ENCODE measurements at places on chromosomes 4 and X. TPM values are rescaled to one million over a fixed set of nuclear protein-coding genes. Genes with fewer than 3 reads are reported as not detected.

- peak; percentile 48 for DNase-seq
- H3K36me3 ChIP-seq: peaks cover 5% of the 10 kb centered on the region
- peaks cover 7% of the 10 kb centered on the region for H3K4me1 ChIP-seq
- no peak overlapping the region for H3K4me3 ChIP-seq
- no peak overlapping the region for H3K27ac ChIP-seq
- H3K27me3 ChIP-seq: no peaks in the 10 kb centered on the region
Measured at GRCh38 chr4:1356181-1356998, 9.4 kb downstream of the UVSSA start.

GRCh38 chrX:101385026-101385684, 836 bp downstream of the BTK start:
- no peak overlapping the region for H3K27ac ChIP-seq
- no peak for DNase-seq
- peaks cover 26% of the 10 kb centered on the region for H3K27me3 ChIP-seq
- H3K4me3 ChIP-seq: no peak overlapping the region
- H3K36me3 ChIP-seq: no peaks in the 10 kb centered on the region

GRCh38 chr4:81314196-81314896, 99.3 kb upstream of the PRKG2 start:
- DNase-seq: peak; percentile 63
- peaks cover 15% of the 10 kb centered on the region for H3K4me1 ChIP-seq
- no peak overlapping the region for H3K4me3 ChIP-seq
- H3K27me3 ChIP-seq: no peaks in the 10 kb centered on the region

The GLOD5 gene
- total RNA-seq: not detected

DNA sequence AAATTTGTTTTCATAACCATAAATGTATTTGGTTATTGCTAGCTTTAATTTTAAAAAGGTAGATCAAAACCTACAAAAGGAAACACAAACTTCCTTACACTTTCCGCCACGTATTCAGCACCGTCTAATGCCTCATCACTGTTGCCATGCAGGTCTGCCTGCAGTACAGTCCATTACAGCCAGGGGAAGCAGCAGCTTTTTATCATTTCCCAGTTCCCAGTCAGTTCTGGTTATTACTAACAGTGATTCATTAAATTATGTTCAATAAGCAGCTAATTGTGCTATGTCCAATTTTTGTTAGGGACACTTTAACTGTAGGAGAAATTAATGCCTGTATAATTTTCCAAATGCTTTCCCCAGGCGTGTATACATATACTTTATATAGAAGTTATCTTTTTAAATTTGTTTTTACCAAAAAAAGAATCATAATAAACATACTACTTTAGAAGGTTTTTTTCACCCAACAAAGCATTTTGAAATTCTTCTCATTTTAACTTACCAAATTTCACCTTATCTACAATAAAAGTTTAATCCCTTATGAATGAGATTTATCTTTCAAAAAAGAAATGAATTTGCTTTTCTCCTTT, 93.3 kb downstream of the ANXA3 start:
- no peaks in the 10 kb centered on the region for H3K36me3 ChIP-seq
- no peaks in the 10 kb centered on the region for H3K27me3 ChIP-seq
- no peak overlapping the region for H3K27ac ChIP-seq
- DNase-seq: peak; percentile 49

DNA sequence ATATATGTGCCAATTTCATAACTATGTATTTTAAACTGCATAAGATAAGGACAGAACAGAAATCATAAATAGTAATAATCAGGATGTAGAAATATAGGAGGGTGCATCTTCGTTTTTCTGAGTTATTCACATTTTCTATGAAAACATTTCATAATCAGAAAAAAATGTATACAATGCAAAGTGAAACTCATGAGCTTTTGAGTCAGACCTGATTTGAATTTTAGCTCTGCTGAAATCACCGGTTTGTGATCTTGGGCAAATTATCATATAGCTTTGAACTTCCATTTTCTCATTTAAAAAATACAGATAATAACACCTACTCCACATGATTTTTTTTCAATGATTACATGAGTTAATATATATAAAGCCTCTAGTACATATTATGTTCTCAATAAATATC, 106.9 kb downstream of the KDR start:
- no peaks in the 10 kb centered on the region for H3K4me1 ChIP-seq
- no peaks in the 10 kb centered on the region for H3K36me3 ChIP-seq
- H3K4me3 ChIP-seq: no peak overlapping the region
- H3K27ac ChIP-seq: no peak overlapping the region
- no peak for DNase-seq

The LGI2 gene
- total RNA-seq: 0.86 TPM

GRCh38 chr4:144902614-144903013, 195.4 kb downstream of the ANAPC10 start:
- H3K27me3 ChIP-seq: no peaks in the 10 kb centered on the region
- no peaks in the 10 kb centered on the region for H3K36me3 ChIP-seq
- no peak overlapping the region for H3K4me3 ChIP-seq
- DNase-seq: no peak

- no peaks in the 10 kb centered on the region for H3K27me3 ChIP-seq
- H3K4me3 ChIP-seq: no peak overlapping the region
- no peak for DNase-seq
Measured at GRCh38 chrX:40260146-40260747, 162.5 kb upstream of the BCOR start.

DNA sequence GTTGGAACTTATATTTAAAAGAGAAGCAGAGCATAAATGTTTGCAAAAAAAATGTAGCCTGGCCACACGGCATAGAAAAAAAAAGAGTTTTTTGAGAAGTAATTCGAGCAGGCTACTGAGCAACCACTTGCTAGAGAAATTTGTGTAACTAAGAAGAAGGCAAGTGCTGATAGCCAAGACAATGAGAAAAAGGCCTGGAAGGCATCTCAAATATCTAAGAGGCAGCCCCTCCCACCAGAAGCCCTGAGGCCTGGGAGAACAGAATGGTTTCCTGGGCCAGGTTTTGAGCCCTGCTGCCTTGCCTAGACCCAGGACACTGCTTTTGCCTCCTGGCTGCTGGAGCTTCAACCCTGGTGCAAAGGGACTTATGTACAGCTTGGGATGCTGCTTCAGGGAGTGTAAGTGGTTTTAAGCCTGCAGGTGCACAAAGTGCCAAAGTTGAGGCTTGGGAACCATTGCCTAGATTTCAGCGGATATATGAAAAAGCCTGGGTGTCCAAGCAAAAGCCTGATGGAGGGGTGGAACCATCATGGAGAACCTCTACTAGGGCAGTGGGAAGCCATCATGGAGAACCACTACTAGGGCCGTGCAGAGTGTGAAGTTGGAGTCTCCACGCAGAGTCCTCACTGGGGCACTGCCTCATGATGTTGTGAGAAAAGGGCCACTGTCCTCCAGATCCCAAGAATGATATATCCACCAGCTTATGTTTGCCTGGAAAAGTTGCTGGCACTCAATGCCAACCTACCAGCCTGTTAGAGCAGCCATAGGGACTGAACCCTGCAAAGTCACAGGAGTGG, 9.7 kb downstream of the TECRL start:
- no peak overlapping the region for H3K4me3 ChIP-seq
- H3K4me1 ChIP-seq: no peaks in the 10 kb centered on the region
- no peaks in the 10 kb centered on the region for H3K36me3 ChIP-seq
- H3K27ac ChIP-seq: no peak overlapping the region
- DNase-seq: no peak
- H3K27me3 ChIP-seq: no peaks in the 10 kb centered on the region

DNA sequence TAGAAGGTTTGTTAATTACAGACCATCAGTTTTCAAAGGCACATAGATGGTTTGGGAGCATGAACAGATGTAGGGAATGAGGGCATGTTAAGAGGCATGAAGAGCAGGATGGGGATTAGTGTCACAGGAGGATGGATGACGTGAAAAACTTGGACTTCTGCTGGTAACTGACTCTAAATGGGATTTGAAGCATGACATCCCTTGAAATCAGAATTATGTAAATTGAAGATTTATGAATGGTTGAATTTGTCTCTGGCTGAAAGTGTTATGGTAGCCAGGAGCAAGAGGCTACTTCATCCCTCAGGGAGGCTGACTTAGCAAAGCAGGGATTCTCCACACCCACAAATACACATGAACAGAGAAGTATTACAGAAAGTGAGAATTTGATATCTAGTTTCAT, 454.6 kb downstream of the MAGEB5 start:
- no peak for DNase-seq
- no peaks in the 10 kb centered on the region for H3K36me3 ChIP-seq
- H3K27ac ChIP-seq: no peak overlapping the region
- H3K4me1 ChIP-seq: no peaks in the 10 kb centered on the region
- no peak overlapping the region for H3K4me3 ChIP-seq

DNA sequence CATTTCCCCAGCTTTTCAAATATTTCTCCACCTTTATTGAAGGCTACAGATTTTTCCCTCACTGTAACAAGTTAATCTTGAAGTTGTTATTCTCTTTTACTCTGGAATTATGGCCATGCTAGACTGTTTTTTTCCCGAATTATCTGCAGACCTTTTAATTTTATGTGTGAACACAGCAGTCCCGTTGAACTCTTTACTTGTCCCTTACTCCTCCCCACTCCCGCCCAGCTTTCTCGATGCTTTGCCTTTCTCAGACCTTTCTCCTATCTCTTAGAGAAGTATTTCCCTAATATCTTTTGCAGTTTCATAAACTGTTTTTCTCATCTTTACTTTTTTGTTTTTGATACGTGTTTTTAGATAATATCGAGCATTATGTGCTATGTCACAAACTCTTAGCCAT, 776 bp downstream of the CEP44 start:
- no peaks in the 10 kb centered on the region for H3K27me3 ChIP-seq
- H3K27ac ChIP-seq: peak overlapping the region; percentile 69
- no peaks in the 10 kb centered on the region for H3K4me1 ChIP-seq
- H3K36me3 ChIP-seq: peaks cover 22% of the 10 kb centered on the region

GRCh38 chrX:73563738-73564068, 706 bp downstream of the CHIC1 start:
- peaks cover 8% of the 10 kb centered on the region for H3K4me1 ChIP-seq
- no peaks in the 10 kb centered on the region for H3K27me3 ChIP-seq
- peak overlapping the region; percentile 47 for H3K27ac ChIP-seq
- peaks cover 15% of the 10 kb centered on the region for H3K36me3 ChIP-seq

- DNase-seq: no peak
- no peak overlapping the region for H3K4me3 ChIP-seq
- peaks cover 15% of the 10 kb centered on the region for H3K4me1 ChIP-seq
- no peak overlapping the region for H3K27ac ChIP-seq
Measured at GRCh38 chrX:70092247-70092646, 30.0 kb downstream of the OTUD6A start.

The CT45A3 gene
- not detected for total RNA-seq

The PITX2 gene
- total RNA-seq: not detected

- no peaks in the 10 kb centered on the region for H3K27me3 ChIP-seq
- H3K4me1 ChIP-seq: no peaks in the 10 kb centered on the region
- no peak overlapping the region for H3K4me3 ChIP-seq
- DNase-seq: no peak
Measured at GRCh38 chr4:107164962-107165475, 128.9 kb upstream of the DKK2 start.

The GDPD2 gene
- not detected for total RNA-seq

The CCNG2 gene
- 26.1 TPM for total RNA-seq
